Activated T-helper 1 cell treated with anti-CD3 and anti-CD28 coated beads, Interleukin-2, amount 50 U/mL, for 16 hours (primary cell): ENCODE measurements at places on chromosomes 7 and 10.

DNA sequence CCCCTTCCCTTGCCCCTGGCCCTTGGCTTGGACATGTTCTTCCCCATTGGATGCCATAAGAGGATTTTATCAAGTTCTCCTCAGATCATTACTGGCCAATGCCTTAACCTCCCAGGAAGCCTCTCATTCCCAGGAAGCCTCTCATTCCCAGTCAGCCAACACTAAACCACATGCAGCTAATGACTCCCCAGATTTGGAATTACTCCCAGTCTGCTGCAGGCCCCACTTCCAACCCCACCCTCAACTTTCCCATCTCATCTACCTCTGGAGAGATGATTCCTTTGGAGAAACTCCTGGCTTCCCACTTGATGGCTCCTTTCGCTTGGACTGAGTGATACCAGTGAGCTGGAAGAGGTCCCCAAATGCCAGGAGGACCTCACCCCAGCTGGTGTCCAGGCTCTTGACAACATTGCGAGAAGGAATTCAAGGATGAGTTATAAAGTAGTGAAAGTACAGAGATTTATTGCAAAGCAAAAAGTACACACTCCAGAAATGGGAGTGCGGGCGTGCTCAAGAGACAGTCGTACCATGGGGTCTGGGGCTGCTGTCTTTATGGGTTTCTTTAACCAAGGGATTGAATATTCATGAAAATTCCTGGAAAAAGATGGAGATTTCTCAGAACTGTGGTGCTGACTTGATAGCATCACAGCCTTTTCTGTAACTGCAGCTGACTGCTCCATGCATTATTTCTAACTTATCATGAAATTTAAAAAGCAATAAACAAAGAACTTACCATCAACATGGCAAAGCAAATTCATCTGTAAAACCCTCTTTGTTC lies 117.2 kb upstream of the ADCY1 start:
- DNase-seq, result no peak

- no peak for DNase-seq
Measured at GRCh38 chr7:90593205-90593604, 2.9 kb upstream of the CDK14 start.

- no peak for DNase-seq
Measured at GRCh38 chr7:107312418-107312817, 143.6 kb downstream of the HBP1 start.

DNA sequence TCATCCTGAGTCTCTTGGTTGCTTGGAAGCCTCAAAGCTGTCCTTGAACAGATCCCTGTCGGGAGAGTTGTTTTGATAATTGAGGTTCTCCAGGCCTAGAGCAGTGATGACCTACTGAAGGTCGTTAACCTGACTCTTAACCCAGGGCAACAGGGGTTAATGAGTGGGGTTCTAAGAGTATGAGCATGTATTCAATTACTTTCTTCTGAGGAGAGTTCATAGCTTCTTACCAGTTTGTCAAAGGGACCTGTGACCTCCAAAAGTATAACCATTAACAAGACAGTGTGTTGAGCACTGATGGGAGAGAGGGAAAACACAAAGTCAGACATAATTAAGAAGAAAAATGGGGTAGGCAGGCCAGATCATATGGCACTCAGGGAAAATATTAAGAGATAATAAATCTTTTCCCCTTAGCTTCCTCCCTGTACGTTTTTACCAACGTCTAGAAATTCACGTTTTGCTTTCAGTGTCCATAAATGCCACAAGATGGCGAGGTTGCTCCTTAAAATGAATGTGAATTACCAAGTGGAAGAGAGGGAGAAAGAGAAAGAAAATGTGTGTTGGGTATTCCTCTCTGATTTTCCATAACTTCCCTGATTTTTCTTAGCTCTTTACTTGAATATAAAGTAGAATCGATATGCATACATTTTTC lies 97.6 kb downstream of the SUGCT start:
- DNase-seq, result no peak

GRCh38 chr7:69412331-69413146 lies 185.7 kb upstream of the AUTS2 start:
- no peak for DNase-seq

GRCh38 chr7:24434972-24435371 lies 138.3 kb upstream of the PALS2 start:
- DNase-seq, result no peak

DNA sequence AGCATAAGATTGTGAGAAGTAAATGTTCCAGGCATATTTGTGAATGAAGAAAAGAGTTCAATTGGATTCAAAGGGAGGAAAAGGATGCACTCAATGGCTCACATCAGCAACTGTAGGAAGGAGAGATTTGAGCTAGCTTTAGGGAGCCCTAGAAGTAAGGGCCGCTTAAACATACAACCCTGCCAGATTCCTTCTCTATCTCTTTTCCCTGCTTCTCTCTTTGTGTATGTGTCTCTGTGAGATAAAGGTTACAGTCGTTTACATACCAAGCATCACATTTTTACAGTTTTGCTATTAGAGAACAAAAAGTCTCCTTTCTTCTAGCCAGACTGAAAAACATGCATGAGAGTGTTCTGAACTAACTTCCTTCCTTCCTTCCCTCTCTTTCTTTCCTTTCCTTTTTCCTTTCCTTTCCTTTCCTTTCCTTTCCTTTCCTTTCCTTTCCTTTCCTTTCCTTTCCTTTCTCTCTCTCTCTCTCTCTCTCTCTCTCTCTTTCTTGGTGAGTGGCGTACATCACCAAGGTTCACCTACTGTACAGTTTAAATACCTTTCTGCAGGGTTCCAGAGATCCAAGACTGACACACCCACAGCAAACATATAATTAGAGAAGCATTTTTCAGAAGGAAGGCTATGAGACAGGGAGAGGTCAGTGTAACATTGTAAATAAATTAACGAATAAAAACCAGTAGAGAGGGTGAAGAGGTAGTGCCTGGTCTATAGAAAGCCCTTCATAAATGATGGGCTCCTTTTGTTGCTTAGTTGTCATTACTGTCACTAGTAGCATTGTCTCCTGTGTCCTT lies 240.4 kb downstream of the ARL4A start:
- DNase-seq, result no peak

DNA sequence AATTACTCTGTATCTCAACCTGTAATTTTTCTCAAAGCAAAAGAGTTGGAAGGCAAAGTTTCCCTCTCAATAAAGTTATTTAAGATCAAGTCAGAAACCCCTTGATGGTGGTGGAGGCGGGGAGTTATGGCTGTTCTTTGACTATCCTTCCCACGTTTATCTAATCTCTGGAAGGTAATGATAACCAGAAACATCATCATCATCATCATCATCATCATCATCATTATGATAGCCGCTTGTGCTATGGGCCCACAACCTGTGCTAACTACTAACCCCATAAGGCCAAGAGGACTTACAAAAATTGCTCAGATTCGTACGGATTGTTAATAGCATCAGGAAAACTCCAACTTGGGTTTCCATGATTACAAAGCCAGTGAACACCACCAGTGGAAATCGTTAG lies 502.3 kb downstream of the SH2D4B start:
- no peak for DNase-seq

DNA sequence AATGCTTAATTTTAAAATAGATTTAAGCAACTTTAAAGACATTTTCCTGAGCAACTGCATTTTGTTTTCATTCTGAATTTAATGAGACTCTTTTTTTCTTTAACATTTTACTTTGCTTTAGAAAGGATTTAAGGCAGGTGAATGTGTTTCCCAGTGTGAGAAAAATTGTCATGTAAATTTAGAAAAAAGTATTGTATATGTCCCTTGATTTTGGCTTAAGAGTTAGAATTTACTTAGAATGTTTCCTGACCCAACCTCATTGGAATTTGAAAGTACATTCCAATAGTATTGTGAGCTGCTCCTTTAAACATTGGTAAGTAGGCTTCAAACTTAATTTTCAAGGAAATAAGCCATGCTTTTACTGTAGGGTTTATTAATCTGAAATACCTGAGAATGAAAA lies 110.2 kb downstream of the PTEN start:
- DNase-seq, result no peak

GRCh38 chr10:96122824-96123223 lies 7.3 kb upstream of the ZNF518A start:
- no peak for DNase-seq

DNA sequence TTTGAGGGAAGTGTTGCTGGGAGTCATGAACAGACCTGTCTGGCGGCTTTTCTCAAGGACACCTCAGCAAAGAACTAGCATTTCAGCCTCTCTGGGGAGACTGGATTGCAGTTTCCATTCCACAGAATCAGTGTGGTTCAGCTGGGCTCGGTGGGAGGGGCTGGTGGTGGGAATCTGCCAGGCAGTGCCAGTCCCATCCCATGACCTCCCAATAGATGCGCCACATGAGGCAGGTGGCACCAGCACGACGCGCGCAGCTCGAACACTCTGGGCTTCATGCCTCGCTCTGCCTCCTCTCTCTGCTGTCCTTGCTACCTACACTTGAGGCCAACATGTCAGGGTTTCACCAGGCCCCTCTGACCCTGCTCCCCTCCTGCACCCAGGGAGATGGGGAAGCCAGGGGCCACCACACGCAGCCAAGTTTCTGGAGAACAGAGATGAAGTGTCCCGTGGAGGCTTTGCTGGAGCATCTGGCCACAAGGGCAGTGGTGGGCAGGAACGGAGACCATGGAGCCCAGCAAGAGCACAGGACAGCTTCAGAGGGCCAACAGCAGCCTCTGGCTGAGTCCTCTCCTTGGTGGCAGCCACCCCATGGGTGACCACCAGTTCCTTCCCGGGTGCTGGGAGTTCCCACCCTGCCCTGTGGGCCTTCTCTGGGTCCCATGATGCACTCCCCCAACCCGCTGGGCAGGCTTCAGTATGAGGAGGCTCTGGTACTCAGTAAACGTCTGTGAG lies 2.3 kb downstream of the NACAD start:
- no peak for DNase-seq

DNA sequence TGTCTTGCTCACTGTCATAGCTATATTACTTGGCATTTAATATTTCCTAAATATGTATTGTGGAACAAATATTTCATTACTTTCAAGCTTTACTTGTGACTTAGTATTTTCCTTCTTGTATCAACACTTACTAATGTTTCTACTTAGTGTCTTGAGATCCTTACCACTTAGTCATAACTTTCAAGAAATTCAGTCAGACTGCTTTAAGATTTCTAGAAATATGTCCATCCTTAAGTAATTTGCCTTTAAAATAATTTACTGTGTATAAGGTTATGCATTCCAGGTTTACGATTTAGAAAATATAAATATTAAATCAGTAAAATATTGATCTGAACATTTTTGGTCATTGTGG lies 87.3 kb upstream of the CSTF2T start:
- no peak for DNase-seq

DNA sequence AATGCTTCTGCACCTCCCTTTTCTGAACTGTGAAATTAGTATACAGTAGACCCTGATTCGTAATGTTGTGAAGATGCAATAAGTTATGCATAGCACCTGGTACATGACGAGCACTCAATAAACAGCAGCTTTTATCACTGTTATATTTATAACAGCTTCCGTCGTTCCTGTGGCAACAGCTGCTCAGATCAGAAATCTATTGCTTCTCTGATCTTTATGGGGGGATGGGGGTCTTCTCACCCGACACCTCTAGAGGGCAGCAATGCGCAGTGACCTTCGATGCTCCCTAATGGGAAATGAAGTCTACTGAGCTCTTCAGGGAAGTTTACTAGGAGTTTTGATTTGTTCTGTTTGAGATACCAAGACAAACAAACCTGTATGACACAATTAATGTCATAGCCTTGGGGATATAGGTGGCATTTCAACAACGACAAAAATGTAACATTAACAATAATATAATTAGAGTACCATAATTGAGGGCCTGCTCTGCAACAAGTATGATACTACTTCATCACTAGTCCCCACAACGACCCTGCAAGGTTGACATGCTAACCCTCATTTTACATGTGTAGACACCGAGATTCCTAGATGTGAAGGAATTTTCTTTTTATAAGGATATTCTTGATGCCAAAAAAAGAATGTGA lies 289.6 kb downstream of the SFMBT2 start:
- peak; percentile 8 for DNase-seq
